Activated CD4-positive, alpha-beta memory T cell treated with anti-CD3 and anti-CD28 coated beads for 36 hours (primary cell): ENCODE measurements at places on chromosomes 6 and 20.

DNA sequence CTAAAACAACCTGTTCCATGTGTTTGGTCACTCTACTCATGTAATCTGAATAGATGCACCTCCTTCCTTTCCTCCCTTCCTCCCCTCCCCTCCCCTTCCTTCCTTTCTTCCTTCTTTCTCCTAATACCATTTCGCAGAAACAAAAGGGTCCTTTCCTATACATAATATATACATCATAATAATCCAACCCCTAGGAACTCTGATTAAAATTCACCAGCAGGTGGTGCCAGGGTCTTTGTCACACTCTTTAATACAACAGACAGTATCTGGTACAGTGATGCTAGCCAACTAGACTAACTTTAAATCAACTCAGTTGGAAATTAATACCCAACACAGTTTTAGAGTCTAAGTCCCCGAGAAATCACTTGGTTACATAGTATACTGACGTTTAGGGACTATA, 181.2 kb upstream of the SHLD1 start:
- peak; percentile 58 for DNase-seq

GRCh38 chr20:20520776-20521175, 152.9 kb downstream of the INSM1 start:
- DNase-seq, result no peak

DNA sequence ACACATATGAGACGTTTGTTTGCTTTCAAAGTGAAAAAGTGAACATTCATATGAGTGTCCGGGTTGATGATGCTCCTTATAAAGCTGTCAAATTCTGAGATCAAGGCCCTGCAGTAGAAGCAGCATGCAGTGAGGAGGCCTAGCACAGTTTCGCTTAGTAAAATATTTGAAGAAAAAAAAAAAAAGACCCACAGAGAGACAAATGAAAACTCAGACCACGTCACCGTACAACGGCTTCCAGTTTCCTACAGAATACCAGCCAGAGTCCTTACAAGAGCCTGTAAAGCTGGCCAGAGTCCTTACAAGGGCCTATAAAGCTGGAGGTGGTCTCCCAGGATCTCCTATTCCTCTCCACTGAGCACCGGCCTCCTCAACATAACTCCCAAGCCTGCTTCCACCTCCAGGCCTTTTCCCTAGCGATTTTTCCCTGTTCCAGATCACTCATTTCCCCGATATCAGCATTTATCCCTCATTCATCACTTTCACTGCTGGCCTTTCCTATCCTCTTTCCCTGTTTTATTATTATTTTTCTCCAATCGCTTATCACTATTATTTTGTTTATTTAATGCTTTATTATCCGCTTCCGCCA, 1.5 kb upstream of the HMGN4 start:
- DNase-seq, result peak; percentile 74

DNA sequence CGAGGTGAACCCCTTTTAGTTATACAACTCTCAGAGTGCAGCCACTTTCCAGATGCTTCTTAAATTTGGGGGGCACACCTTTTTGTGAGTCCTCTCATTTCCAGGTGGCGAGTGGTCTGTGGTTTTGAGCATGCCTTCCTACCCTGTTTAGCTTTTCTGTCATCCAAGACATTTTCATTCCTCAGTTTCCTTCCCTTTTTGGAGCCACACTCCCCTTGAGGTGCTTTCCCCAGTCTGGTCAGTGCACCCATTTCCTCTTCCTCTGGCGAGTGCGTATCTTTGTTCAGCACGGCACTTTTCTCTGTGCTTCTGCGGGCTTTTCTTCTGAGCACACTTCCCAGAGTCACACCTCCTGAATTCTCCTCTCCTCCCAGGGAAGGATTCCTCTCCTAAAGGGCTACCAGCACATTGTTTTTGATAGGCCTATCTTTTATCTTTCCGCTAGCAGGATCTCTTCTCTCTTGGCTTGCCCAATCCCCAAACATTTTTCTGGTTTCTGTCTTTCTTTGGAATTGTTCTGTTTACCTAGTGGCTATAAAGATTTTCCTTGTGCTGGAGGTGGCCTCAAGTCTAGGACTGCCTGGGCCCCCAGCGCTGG, 1.4 kb downstream of the PHF20 start:
- DNase-seq, result peak; percentile 59

DNA sequence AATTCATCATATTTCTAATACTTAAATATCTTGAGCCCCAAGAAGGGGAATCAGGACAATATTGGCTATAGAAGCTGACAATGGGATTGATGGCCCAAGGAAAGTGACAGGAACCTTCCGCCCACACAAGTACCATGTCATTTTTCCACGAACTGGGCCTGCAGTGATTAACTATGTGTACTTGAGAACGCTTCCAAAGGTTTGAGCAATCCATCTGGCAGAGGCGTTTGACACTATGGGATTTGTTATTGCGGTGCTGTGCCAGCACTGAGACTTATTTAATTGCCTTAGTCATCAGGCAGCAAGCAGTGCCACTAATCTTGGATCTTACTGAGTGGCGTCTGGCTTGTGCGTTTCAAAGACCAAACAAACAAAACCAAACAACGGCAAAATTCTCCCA, 135.6 kb upstream of the UST start:
- DNase-seq, result no peak

- DNase-seq, result no peak
These were observed 61.9 kb upstream of the NRSN1 start for GRCh38 chr6:24064106-24064505.

- DNase-seq, result no peak
These were observed 7.9 kb upstream of the SIRPA start for GRCh38 chr20:1887321-1887720.

GRCh38 chr20:37314099-37314498, 24.6 kb downstream of the MANBAL start:
- no peak for DNase-seq

DNA sequence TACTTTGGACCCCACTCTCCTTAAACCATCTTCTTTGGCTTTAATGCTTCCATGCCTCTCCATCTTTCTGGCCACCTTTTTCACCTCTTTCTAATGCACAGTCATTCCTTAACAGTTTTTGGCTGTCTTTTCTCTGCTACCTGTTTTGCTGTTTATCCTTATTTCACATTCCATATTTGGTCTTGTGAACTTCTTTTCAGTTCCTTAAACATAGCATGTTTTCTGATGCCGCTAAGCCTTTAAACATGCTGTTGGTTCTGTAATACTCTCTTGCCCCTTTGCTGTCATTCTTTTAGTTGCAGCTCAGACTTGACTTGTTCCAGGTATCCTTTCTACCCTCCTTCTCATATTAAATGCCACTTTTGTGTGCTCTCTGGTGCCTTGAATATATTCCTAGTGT, 35.8 kb downstream of the TOP1 start:
- no peak for DNase-seq

DNA sequence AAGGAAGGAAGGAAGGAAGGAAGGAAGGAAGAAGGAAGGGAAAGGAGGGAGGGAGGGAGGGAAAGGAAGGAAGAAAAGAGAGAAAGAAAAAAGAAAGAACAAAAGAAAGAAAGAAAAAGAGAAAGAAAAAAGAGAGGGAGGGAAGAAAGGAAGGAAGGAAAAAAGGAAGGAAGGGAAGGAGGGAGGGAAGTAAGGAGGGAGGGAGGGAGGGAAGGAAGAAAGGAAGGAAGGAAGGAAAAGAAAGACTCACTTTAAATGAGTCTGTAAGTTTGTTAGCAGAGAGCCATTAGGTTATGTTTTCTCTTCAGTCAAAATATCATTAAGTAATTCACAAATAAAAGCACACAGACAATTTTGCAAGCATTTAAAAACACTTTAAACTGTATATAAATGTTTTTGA, 44.0 kb upstream of the SASH1 start:
- no peak for DNase-seq

- DNase-seq, result no peak
These were observed 120.1 kb downstream of the TCP11 start for GRCh38 chr6:35021004-35021403.

DNA sequence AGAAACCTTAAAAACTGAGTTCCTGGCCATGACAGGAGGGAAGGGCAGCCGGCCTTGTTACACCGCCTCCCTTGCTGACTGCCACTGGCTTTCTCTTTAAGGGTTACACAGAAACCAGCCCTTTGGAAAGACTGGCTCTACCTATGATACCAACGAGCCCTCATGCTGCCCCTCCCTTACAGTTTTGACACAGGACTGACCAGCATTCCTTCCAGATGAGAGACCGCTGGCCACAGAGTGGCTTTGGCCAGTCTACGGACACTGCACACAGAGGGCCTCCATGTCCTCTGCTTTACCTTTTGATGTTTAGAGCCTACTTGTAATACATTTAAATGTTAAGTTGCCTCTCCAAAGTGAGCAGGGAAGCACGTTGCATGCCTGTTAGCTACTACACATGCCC, 243.2 kb upstream of the GMDS start:
- no peak for DNase-seq
